ENCODE measurements at places on chromosomes 1 and 21.

DNA sequence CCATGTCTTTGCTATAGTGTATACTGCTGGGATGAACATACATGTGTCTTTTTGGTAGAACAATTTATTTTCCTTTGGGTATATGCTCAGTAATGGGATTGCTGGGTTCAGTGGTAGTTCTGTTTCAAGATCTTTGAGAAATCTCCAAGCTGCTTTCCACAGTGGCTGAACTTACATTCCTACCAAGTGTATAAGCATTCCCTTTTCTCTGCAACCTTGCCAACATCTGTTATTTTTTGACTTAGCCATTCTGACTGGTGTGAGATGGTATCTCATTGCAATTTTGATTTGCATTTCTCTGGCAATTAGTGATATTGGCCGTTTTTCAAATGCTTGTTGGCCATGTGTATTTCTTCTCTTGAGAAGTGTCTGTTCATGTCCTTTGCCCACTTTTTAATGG is 37.5 kb upstream of the ANGPTL1 start:
- DNase-seq = no peak

DNA sequence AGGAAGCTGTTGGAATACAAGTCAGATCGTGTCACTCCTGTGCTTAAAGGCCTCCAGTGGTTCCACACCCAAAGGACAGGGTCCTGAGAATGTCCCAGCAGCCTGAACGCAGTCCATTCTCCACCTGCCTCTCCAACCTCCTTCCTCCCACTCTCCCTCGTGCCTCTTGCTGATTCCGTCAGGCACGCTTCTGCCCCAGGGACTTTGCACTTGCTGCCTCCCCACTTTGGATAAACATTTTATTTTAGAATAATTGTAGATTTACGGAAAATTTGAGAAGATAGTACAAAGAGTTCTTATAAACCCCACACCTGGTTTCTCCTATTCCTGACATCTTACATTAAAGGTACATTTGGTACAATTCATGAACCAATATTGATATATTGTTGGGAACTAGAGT is 28.4 kb upstream of the LDLRAP1 start:
- DNase-seq = no peak

DNA sequence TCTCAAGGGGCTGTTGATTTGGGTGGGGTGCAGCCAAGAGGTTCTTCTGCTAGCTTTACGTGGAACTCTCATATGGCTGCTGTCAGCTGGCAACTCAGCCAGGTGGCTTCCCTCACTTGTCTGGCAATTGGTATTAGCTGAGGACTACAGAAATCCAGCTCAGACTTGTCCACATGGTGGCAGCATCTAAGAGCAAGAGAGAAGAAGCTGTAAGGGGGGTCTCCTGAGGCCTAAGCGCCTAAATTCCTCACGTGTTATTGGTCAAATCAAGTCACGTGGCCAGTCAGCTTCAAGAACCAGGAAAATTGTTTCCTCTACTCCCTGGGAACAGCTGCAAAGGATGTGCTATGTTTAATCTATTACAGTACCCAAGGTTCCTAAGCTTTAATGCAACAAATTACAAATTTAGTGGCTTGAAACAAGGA is 4.2 kb upstream of the DYRK3 start:
- peak; percentile 97 for DNase-seq

GRCh38 chr1:240619906-240620621 is 8.1 kb upstream of the GREM2 start:
- DNase-seq = peak; percentile 29

GRCh38 chr1:203534526-203534925 is 40.6 kb downstream of the OPTC start:
- DNase-seq = no peak

GRCh38 chr1:12173631-12174121 is 6.9 kb downstream of the TNFRSF1B start:
- no peak for DNase-seq

DNA sequence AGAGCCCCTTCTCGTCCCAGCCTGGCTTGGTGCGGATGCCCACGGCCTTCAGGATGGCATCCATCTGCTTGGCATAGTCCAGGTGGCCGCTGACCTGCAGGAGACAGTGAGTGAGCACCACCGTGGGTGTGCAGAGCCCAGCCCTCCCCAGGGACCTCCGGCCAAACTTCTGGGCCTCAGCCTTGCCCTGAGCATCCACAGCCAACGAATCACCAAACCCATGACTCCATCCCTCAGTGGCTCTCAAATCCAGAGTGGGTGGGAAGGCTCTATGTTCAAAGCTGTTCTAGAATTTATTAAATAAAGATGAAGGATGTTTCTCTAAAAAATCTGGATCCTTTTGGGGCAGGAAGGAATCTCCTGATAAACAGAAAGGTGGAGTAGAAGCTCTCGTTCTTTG is 18.7 kb downstream of the HTR6 start:
- DNase-seq = no peak

GRCh38 chr1:233730809-233731208 is 116.9 kb downstream of the KCNK1 start:
- no peak for DNase-seq

- peak; percentile 67 for DNase-seq
Measured at GRCh38 chr1:196660852-196661251, 9.0 kb downstream of the CFH start.

DNA sequence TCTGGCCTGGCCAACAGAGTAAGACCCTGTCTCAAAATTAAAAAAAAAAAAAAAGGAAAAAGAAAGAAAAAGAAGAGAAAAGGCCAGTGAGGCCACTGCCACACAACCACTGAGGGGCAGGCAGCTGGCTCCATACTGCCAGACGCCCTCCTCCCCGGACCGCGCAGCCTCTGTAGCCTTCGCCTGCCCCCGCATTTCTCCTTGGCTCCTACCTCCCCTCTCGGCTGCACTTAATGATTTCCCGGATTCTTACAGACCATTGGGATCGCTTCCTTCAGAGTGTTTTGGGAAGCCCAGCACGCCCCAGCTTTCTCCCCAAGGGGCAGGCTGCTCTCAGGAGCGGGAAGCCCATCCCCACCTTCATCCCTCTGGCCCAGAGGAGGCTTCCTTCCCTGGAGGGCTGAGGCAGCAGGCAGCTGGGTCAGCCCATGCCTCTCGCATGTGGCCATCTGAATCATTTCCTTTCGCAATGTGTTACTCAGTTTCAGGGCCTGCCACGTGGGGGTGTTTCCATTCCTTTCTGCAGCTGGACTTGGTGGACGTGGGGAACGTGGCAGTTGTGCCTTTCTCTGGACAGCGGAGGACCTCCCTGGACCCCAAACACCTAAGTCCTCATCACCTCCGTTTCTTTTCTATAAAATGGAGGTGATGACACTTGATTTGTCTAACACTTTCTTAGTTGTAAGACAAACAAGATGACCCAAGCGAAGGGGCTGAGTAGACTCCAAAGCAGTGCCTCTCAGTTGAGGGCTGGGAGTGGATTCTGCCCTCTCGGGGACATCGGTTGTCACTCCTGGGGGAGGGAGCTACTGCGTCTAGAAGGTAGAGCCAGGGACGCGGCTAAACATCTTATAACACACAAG is 2.3 kb downstream of the SLC2A5 start:
- no peak for DNase-seq

DNA sequence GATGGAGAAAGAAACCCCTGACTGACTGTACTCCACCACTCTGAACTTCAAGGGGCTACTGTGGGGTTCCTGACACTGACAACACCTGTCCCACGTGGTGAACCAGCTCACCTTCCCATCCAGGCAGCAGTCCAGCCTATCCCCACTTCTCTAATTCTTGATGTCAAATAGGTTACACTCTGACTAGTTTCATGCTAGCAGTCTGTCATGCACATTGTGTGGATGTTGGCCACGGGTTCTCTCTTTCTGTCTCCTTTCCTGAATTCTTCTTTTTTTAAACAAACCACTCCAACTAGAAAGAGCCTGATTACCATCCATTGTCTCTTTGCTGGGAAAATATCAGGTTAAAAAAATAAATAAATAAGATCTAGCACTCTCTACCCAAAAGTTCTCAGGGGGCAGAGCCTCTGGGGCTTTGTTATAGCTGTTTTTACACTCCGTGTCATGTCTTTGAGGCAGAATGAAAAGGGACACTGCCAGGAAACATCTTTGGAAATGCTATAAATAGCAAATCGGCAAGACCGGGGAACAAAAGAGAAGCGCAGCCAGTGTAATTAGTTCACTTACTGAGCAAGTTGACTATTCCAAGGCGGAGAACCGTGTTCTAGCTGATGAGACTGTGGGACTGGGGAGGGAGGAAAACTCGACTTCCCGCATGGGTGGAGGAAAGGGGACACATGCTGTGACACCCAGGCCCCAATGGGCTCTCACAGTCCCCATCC is 356.1 kb downstream of the OMA1 start:
- no peak for DNase-seq

DNA sequence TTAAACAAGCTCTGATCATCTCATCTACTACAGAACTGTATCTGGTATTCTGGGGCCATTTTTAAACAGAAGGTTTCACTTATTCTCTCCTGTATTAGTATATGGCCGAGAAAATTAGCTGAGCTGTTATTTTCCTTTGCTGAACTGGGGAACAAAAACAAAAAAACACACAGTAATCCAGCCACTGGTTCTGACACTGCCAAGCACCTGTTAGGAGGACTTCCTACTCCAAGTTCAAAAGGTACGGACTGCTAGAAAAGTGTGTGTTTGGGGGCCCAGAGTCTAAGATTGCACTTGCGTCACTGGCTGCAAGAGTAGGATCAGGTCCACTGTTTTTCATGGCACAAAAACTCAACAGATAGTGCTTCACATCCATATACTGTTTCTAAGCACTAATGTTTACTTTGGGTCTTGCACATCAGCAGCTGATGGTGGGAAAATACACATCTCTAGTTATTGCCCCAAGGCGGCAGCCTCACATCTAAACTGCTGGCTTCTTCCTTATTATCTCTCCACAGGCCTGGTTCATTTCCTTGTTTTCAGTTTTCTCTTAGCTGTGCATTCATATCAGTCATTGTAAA is 226.1 kb downstream of the FGGY start:
- peak; percentile 24 for DNase-seq

- DNase-seq = no peak
Measured at GRCh38 chr21:42418886-42419285, 15.2 kb downstream of the UBASH3A start.

- DNase-seq = no peak
Measured at GRCh38 chr1:42951588-42951987, 7.1 kb downstream of the SLC2A1 start.

DNA sequence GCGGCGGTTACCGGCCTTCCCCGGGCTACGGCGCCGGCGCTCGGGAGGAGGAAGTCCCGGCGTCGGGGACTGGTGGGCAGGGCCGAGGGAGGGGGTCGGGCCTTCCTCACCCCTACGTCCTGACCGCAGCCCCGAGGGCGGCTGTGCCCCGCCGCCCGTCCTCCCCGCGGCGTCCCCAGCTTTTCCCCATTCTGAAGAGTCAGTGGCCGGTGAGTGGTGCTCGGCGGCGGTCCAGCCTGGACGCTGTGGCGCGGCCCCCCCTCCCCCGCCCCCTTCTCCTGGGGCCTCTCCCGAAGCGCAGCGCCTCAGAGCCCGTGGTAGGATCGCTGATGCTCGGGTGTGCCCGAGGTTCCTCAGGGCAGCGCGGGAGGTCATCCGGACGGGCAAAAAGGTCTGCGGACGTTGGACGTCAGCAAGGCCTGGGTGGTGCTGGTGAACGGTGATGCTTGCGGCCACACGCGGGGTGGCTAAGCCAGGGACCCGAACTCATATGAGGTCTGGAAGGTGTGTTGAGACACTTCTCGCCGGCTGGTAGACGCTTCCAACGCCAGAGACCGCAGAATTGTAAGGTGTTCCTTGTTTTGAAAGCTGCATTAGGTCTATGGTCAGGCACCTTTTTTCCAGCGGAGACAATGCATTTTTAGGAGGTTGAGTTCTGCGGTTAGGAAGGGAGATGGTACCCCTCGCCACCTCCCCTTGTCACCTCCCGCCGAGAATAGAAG is 725 bp downstream of the SLC25A33 start:
- peak; percentile 60 for DNase-seq

DNA sequence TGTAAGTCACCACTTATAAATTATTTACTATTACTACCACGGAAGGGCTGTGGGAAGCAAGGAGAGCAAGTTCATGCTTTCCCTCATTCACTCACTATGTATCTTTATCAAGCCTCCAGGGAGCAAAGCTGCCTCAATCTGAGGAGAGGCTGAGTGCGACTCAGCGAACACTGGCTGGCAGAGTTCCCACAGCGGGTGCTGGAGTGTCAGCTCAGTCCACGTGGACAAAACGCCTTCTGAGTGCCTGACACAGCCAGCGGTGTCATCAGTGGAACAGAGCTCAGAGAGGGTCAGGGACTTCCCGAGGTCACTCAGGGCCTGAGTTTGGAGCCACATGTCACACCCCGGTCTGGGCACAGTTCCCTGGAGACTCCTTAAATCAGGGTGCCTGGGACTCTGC is 16.9 kb downstream of the MATN1 start:
- peak; percentile 78 for DNase-seq

DNA sequence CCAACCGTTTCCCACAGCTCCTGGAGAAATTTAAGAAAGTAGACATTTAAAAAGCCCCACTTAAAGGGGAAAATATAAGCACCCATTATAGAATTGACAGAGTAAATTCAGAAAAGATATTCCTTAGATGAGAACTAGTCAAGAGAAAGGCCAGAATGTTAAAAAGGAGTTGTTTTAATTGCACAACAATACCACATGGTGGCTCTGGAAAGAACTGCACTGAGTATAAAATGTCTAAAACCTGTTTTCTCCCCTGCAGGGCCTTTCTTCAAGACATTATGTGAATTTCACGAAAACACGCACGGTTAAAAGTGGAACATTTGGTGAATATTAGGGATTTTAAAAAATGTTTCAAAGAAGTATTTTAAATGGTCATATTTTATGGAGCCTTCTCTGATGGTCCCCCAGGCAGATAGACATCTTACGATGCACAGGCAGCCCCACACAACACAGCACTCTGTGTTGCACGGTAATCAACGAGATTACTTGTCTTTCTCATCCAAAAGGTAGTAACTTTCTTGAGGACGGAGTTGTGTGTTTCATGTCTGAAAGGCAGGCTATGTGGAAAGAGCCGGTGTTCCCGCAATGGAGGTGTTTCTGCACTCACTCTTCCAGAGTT is 101.9 kb downstream of the PRRX1 start:
- DNase-seq = no peak

DNA sequence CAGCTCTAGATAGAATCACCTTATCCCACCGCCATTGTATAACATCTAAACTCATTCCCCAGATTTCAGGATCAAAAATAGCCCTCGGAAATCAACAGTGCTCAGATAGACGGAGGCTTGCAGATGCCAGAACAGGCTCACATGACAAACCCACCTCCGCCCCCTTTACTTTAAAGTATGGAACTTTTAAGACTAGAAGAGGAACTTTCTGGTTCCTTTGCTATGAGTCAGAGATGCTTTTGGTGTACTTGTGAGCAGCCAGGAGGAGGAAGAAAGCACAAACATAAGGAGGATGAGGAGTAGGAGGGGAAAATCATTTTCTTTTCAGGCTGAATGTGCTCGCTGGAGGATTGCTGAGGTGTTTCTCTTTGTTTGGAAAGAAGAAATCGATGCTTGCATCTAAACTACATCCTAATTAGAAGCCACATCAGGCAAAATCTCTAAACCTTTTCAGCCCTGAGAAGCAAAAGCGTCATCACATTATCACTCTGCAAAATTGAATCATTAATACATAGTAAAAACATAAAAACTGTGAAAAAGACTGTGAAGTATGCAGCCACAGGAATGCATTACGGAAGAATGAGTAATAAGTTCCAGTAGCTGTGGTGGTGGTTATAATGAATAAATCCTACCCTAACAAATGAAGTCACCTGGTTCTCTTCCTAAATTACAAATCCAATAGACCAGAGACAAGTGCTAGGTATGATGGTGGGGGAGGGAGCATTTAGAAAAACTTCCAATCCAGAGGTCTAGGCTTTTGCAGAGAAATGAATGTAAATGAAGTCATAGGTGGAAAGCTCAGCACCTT is 251.3 kb downstream of the KCNH1 start:
- no peak for DNase-seq

GRCh38 chr1:19305880-19306279 is 6.1 kb downstream of the AKR7A2 start:
- DNase-seq = no peak

- peak; percentile 65 for DNase-seq
Measured at GRCh38 chr1:110554871-110555801, 36.2 kb upstream of the KCNA10 start.
